HS-5 (cell line): ENCODE measurements at places on chromosomes 11 and 22.

DNA sequence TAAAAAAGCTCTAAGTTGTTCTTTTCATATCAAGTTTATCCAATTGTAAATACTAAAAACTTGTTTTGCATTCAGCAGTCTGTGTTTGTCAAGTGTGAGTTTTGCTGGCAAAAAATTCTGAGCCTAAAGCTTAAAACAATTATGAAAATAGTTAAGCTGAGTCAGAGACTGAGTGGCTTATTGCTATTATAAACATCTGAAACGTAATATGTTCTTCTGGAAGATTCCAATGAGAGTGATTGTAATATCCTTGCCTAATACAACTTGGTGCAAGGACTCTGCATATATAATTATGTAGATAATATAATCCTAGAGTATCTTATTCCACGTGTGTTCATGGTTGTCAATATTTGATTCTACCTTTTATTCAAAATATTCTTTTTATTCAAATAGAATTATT lies 14.1 kb upstream of the NUP50 start:
- DNase-seq = no peak

DNA sequence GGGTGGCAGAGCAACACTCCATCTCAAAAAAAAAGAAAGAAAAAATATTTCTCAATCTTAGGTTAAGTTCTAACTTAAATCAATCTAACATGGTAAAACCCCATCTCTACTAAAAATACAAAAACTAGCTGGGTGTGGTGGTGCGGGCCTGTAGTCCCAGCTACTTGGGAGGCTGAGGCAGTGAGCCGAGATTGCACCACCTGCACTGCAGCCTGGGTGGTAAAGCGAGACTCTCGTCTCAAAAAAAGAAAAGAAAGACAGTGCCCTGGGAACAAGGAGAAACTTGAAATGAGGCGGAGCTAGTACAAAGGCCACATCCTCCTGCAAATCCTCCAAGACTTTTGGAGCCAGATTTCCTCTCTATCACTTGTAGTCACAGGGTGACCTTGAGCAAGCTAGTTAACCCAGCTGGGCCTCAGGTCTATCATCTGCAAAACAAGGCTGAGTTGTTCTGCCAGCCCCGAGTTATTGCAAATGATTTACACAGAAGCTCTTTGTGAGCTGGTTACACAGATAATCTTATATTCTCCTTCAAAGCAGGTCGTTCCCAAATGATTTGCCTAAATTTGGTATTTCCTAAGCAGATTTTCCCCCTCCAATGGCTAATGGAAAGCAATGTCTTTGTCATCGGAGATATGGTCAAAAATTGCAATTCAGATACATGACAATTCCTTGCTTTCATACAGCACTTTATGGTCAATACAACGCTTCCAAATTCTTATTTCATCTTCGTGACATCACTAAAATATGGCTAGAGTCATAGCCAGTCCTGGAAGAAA lies 1.9 kb downstream of the ANKRD54 start:
- DNase-seq = no peak

GRCh38 chr11:45348729-45349128 lies 62.6 kb upstream of the SYT13 start:
- no peak for DNase-seq

DNA sequence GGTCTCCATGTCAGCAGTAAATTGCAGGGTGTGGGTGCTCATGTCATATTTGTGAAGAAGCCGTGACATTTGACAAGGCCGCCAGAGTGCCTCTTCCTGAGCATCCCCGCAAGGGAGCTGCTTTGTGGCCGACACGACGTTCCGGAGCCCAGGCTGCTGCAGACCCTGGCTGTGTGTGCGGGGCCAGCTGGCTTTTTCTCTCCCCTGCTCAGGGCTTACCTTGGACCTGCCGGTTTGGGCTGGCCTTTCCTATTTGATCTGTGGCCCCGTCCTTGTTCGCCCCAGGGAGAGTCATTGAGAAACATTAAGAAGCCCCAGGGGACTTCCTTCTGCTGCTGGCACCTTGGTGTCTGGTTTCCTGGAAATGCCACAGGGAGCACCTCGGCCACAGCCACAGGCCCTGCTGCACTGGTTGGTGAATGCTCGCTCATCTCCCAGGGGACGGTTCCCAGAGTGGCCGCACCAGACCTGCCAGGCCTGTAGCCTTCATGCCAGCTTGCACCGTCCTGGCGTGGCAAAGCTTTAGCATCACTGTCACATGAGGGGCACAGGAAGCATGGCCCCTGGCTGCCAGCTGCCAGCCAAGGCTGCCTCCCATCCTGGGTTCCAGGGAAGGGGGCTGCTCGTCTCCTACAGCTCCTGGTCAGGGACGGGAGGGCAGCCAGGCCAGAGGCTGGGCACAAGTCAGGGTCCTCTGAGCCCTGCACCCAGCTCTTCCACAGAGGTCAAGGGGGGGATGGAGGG lies 5.4 kb downstream of the GRK2 start:
- no peak for DNase-seq

DNA sequence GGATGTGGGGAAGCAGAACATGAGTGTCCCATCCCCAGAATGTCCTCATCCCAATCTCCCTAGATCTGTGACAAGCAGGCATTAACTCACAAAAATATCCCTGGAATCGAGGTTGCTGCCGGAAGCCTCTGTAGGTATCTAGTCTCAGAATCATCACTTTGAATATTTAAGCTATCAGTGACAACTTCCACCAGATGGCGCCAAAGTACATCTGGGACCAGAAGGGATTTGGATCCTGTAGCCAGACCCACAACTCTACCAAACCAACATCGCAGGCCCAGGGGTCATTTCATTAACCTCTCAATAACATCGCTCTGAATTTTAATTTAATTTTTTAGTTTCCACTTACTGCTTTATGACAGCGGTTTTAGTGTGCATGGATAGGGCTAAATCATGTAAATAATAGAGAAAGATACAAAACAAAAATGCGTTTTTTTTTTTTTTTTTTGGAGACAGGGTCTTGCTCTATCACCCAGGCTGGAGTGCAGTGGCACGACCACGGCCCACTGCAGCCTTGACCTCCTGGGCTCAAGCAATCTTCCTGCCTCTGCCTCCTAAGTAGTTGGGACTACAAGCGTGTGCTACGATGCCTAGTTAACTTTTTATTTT lies 1.1 kb upstream of the EXT2 start:
- DNase-seq = no peak

GRCh38 chr11:58927393-58928106 lies 11.7 kb upstream of the GLYATL1 start:
- DNase-seq = no peak

- no peak for DNase-seq
These were observed 139.3 kb downstream of the ST3GAL4 start for GRCh38 chr11:126494831-126495230.

- DNase-seq = no peak
These were observed 768 bp downstream of the LDHA start for GRCh38 chr11:18394928-18395734.

DNA sequence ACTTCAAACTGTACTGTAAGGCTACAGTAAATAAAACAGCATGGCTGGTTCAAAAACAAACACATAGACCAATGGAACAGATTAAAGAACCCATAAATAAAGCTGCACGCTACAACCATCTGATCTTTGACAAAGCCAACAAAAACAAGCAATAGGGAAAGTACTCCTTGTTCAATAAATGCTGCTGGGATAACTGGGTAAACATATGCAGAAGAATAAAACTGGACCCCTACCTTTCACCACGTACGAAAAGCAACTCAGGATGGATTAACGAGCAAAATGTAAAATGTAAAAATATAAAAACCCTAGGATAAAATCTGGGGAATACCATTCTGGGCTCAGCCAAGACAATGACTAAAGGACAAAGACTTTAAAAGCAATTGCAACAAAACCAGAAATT lies 201.8 kb upstream of the PGR start:
- no peak for DNase-seq

- DNase-seq = no peak
These were observed 1407.6 kb upstream of the RAG2 start for GRCh38 chr11:38005597-38005996.

DNA sequence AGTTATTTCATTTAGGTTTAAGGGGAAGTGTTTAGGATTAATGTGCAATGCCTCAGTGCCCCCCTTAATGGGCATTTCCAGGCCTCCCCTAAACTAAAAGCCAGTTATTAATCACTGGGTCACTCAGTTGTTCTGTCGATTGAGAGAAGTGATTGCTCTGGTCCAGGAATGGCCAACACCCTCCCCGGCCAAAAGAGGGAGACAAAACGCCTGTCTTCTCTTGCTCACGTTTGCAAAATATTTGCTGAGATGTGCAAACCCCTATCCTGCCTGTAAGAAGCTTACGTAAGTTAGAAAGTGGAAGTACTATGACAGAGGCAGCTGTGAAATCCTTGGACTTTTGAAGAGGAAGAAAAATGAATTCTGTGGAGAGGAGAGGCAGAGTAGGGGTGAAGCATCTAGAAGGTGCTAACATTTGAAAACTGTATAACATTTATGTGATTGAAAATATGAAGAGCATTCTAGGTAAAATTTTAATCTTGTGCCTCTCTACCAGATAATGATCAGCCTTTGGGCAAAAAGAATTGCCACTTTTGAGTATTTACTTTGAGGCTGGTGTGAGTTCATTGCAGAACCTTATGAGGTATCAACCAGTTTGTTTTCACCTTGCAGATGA lies 37.7 kb downstream of the NTM start:
- no peak for DNase-seq

DNA sequence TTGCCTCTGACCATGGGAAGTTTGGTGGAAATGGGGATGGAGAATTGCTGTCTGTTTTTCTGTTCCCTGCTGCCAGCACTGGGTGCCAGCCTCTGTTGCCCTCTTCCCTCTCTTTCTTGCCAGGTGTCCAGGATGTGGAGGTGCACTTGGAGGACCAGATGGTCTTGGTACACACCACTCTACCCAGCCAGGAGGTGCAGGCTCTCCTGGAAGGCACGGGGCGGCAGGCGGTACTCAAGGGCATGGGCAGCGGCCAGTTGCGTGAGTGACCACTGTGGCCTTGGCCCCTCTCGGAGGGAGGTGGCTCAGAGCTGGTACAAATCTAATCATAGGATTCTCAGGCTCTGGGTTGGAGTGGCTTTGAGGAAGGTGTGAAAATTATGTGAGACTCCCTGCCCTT lies 6.0 kb downstream of the CCS start:
- DNase-seq = no peak

DNA sequence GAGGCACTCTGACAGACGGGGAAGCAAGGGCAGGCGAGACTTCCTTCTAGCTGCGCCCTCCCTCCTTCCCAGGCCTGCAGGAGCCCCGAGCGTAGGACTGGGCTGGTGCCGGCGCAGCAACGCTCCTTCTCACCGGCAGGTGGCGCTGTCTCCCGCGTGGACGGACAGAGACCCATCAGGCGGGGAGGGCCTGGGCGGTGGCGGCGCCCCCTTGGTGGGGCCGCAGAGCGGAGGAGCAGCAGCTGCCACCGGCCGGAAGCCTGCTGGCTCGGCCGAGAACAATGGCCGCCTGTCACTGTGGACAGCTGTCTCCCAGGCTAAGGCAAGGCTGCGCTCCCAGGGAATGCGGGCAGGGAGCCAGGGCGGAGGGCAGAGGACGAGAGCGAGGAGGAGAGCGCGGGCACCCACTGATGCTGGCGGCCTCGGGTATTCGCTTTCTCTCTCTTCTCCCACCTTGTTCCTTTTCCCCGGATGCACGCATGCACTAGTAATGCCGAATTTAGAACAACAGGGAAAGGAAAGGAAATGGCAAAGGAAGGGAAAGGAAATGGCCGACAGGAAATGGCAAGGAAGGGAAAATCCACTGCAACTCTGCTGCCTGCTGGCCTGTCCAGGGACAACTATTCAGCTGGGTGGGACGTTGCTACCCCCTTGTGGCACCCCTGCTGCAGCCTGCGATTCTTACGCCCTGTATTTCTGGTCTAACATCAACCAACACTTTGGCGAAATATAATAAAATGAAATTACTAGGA lies 14.4 kb downstream of the PPM1F start:
- peak; percentile 73 for DNase-seq

GRCh38 chr11:72591785-72592502 lies 82.3 kb downstream of the PDE2A start:
- no peak for DNase-seq

- DNase-seq = no peak
These were observed 82.9 kb downstream of the PIWIL4 start for GRCh38 chr11:94649964-94650623.

GRCh38 chr11:19920982-19921381 lies 208.3 kb downstream of the NAV2 start:
- DNase-seq = no peak

- DNase-seq = no peak
These were observed 92.9 kb downstream of the MICAL3 start for GRCh38 chr22:17931400-17931825.

DNA sequence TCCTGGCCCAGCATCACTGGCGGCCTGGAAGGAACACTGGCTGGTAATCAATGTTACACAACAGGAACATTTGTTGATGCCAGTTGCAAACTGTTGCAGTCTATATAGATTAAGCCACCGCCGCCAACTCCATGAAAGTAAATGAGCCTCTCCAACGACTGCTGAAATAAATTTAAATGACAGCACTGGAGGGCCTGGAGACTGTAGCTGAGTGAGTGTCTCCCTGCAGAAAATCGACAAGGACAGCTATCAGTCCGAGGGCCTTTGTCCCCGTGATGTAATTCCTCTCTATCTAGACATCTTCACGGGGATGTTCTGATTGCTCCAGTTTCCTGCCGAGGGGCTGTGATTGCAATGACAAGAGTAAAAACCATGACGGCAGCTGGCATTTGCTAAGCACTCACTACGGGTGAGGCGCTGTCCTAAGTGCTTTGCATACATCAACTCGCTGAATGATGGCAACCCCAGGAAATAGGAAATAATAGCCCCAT lies 120.4 kb downstream of the SEZ6L start:
- no peak for DNase-seq

DNA sequence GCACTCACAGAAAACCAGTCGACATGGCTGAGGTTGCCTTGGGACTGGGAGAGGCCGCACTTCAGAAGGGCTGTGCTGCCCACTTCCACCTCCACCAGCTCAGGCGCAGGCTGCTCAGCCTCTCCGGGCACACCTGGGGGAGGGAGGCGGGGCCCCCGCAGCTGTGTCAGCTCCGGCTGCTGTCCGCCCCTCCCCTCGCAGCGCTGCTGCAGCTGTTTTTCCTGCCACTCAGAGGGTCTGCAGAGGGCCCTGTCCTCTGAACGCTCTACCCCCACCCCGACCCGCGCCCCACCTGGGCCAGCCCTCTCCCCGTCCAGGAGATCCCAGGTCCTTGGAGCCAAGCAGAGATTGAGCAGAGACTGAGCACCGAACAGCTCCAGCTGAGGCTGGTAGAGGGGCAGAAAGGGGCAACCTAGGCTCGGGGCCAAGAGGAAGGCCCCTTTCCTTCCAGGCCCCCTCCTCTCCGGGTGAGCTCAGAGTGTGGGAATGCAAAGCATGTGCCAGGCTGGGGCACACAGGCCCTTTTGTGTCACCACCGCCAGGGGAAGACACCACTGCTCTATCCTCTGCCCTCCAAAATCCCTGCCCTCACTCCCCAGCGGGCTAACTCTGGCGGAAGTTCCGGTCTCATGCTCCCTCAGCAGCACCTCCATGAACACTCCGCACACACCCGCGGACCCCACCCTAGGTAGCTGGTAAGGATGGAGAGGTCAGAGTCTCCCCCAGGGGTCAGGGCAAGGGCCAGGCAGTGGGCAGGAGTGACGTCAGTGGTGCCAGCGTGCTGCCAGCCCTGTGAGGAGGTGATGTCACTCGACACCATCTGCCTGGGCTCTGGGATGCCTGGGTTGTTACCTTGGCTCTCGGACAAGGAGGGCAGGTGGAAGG lies 1.6 kb downstream of the MCAM start:
- no peak for DNase-seq
